ENCODE measurements at places on chromosomes 7 and 10. TPM values are rescaled to one million over a fixed set of nuclear protein-coding genes. Genes with fewer than 3 reads are reported as not detected.

PPP1R9A gene
- total RNA-seq, result 0.34 TPM

LIPN gene
- 5.8 TPM for total RNA-seq

ATRNL1 gene
- total RNA-seq, result under 0.01 TPM

TSPAN33 gene
- total RNA-seq, result 2.4 TPM

GNAI1 gene
- 121 TPM for total RNA-seq

INHBA gene
- 8.5 TPM for total RNA-seq

NT5C3A gene
- total RNA-seq, result 36.6 TPM

TMEM225B gene
- 1.4 TPM for total RNA-seq

SPDYE2 gene
- not detected for total RNA-seq

PRKCQ gene
- 4.8 TPM for total RNA-seq

SHTN1 gene
- 3.1 TPM for total RNA-seq

CCL24 gene
- total RNA-seq, result not detected

HOXA2 gene
- total RNA-seq, result not detected

OR13A1 gene
- not detected for total RNA-seq

AFAP1L2 gene
- 18.8 TPM for total RNA-seq

ATG9B gene
- total RNA-seq, result 1.00 TPM

SAP25 gene
- total RNA-seq, result not detected

METTL2B gene
- 33.8 TPM for total RNA-seq

CALHM1 gene
- not detected for total RNA-seq

HABP2 gene
- total RNA-seq, result not detected

All from nasal cavity respiratory epithelium epithelial cell of viscerocranial mucosa (primary cell).